ENCODE measurements at places on chromosomes 5 and 9.

GRCh38 chr5:73253047-73253660 is 80.2 kb downstream of the TMEM174 start:
- DNase-seq = peak; percentile 17

DNA sequence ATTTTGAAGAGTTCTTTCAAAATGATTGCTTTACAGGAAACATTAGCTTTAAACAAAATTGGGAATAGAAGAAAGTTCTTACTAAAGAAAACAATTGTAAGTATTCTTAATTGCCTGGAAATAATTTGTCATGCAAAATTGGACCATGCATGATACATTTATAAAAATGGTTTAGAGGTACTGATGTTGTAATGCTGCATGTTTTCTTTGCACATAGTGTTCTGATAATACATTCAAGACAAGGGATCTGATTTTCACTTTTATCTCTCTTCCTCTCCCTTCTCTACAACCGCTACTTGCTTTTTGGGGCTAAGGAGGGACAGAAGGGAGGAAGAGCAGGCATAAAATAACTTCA is 211.6 kb upstream of the MPDZ start:
- no peak for DNase-seq

- DNase-seq = no peak
These were observed 475 bp downstream of the WDR5 start for GRCh38 chr9:134136118-134136995.

- DNase-seq = no peak
These were observed 5.7 kb upstream of the AQP7 start for GRCh38 chr9:33408087-33408486.

DNA sequence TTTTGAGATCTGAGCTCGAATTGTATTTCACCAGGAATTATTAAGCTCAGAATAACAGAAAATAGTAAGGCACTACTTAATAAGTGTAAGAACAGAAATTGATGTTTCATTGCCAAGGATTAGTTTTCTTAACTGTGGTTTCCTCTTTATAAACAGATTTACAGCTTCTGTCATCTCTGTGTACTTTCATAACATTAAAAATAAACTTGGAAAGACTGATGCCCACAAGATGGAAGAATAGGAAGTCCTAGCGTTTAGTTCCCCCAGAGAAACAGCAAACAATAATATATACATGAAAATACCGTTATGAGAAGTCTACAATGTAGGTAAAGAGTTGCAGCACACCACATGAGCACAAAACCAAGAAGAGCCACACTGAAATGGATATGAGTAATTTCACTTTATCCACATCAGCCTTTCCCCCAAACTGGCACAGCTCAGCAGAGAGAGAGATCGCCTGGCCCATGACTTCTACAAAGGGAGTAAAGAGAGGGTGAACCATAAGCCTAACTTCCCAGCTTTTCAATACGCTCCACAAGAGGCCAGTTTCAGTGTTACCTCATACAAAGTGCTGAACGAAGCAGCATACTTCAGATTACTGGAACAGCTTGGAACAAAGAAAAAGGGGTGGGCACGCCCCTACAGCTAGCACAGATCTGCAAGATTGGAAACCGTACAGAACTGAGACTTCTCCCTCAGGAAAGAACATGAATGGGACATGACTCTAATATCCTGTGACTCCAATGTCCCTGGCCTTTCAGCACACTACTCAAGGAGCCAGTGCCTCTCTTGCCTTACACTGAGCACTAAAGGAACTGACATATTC is 75.4 kb downstream of the EMB start:
- no peak for DNase-seq

- DNase-seq = no peak
These were observed 8.5 kb upstream of the MRNIP start for GRCh38 chr5:179867079-179867465.

DNA sequence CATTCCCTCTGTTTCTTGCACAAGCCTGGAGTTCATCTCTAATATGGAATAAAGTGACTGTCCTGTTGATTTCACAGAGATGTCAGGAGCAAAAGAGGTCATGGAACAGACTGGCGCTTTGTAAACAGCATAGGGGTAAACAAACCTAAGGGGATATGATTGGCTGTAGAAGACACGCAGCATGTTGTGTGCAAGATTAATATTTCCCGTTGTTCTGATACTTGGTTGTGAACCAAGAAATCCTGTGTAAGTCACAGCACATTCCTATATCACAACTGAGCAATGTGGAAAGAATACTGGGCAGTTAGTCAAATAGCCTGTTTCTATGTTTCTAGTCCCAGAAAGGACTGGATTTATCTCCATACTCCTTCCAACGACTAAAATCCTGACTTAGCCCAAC is 3.2 kb downstream of the ADAMTS12 start:
- peak; percentile 33 for DNase-seq

GRCh38 chr9:73074176-73074708 is 77.4 kb upstream of the ANXA1 start:
- peak; percentile 30 for DNase-seq

DNA sequence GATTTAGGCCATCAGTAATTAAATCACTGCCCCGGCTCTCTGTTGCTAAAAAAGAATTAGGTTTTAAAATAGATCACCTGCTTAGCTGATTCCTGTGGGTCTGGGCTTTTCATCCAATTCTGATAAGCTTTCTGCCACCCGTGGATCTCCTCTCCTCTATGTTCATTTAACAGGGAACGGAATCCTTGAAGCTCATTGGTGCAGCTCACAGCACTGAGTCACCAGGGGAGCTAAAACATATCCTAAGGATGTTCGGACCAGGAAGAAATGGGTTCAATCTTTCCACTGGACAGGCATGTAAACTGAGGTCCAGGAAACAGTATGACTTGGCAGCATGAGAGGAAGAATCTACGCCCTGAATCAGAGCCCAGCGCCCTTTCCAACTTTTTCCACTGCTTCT is 267.1 kb upstream of the GRIA1 start:
- DNase-seq = peak; percentile 10

DNA sequence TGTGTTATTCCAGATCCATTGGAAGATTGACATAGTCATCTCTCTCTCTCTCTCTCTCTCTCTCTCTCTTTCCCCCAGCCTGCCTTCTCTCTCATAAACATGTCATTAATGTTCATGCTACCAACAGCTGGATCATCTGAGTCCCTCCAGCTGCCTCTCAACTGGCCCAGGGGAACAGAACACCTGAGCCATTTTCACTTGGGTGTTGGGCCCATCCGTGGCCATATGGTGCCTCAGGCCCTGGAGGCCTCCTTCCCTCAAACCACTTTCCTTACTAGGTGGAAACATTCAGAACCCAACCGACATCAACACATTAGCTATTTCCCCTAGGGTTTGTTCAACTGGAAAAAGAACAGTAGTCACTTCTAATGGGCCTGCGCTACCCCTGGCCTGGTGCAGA is 196.2 kb downstream of the FRMD3 start:
- no peak for DNase-seq

GRCh38 chr9:3321186-3321585 is 204.6 kb downstream of the RFX3 start:
- no peak for DNase-seq

- DNase-seq = no peak
These were observed 1162.5 kb upstream of the DMAC1 start for GRCh38 chr9:8962084-8962483.

DNA sequence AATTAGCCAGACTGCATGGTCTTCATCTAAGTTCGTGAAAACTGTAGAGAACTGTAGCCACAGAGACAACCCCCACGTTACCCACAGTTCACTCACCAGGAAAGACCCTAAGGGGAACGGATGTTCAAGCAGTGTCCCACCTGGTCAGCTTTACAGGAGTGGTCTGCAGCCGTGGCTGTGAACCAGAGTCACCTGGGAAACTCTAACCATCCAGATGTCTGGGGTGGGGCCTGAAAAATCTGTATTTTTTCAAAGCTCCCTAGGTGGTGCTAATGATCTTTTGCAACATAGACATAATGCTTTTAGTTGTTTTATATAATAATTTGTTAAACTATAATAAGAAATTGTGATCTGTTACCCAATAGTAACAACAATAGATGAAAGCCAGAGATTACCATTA is 47.7 kb upstream of the ANGPTL2 start:
- no peak for DNase-seq

- peak; percentile 57 for DNase-seq
These were observed 17.5 kb upstream of the TMEFF1 start for GRCh38 chr9:100455470-100455869.

DNA sequence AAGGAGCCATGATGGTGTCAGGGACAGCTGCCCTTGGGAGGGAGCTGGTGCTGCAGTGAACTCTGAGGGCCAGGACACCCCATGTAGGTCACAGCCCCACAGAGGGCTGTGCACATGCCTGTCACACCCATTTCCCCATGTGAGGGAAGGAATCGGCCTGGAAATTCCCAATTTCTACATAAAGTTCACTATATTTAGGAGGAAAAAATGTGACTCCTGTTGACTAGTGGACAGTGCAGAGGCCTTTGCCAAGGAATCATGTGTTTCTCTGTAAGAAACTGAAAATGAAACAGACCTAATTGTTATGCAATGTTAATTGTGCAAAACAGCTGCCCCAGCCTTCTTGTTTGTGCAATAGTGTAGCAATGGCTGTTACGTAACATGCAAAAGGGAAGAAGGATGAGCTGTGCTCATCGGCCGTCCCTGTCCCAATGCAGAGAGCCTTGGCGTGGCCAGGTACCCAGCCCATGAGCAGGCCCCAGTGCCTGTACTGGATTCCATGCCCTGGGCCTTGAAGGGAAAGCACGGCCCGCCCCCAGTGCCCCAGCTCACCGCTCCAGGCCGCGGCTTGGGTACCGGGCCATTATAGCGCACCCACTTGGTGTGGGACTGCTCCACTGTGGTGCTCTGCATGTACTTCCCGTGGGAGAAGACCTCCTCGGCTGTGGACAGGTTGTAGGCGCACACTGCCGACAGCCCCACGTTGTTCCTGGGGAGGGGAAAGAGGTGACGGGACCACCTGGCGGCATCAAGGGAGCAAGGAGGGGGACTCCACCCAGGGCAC is 70.0 kb downstream of the SECISBP2 start:
- no peak for DNase-seq
